ENCODE measurements at places on chromosomes 4 and X.

DNA sequence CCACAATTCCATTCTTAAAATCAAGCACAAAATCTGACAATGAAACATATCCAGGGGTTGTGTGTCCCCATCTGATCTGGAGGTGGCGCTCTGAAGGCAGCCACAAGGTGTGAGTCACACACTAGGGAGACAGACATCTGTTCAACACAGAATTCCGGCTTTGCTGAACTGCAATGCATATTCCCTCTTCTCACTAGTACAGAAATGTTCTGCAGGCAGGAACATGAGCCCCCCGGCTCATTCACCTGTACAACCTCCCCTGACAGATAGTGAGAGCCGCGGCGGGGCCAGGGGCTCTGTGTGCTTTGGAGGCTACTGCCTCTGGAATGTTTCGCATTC is 41.9 kb downstream of the WDR1 start:
- DNase-seq: no peak

- DNase-seq: no peak
Observed at GRCh38 chr4:152939621-152940020, 3.5 kb downstream of the FHDC1 start.

DNA sequence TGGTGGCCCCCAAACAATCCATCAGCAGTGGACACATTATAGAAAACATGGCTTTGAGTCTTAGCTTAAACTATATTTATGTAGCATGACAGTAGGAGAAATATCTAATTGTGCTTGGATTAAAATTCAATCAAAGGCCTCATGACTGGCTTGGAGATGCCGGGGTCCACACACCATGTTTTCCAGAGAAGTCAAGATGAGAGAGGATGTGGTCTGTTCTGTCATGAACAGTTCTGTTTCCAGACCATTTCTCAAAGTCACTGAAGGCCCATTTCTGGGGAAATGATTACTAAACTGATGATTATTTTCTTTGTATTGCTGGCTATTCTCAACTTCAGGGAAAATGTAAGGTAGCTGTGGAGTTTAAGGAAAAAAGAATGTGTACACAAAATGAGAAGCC is 76.3 kb downstream of the C4orf51 start:
- DNase-seq: no peak

- DNase-seq: no peak
Observed at GRCh38 chr4:88215351-88215750, 56.9 kb upstream of the ABCG2 start.

DNA sequence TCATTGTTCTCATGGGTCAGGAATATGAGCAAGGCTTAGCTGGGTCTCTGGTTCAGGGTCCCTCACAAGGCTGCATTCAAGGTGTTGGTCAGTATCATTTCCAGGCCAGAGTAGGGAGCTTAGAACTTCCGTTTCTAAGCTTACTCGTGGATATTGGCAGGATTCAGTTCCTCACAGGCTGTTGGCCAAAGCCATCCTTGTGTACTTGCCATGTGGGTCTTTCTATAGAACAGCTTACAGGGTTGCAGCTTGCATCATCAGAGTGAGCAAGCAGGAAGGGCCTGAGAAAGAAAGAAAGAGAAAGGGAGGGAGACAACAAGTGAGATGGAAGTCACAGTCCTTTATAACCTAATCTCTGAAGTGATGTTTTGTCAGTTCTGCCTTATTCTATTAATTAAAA is 5.1 kb upstream of the LIMCH1 start:
- no peak for DNase-seq

GRCh38 chrX:131801911-131802310 is 221.2 kb upstream of the STK26 start:
- no peak for DNase-seq

GRCh38 chr4:105677709-105678108 is 30.8 kb downstream of the INTS12 start:
- DNase-seq: no peak

DNA sequence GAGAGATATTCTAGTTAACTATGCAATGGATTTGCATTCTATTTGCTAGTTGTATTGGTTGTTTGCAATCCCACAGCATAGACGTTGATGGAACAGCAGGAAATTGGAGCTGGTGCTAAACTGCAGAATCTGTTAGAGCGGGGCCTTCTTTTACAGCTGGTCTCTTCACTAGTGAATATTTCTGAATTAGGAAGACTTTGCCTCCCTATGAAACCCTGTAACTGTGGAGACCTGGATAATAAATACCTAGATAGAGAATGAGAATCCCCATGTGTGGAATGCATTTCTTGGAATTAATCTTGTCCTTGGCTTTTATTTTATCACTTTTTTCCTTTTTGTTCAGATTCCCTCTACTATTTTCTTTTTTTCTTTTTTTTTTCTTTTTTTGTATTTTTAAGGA is 109.7 kb downstream of the SHROOM3 start:
- no peak for DNase-seq

GRCh38 chr4:69716654-69717053 is 43.8 kb downstream of the SULT1B1 start:
- DNase-seq: no peak

DNA sequence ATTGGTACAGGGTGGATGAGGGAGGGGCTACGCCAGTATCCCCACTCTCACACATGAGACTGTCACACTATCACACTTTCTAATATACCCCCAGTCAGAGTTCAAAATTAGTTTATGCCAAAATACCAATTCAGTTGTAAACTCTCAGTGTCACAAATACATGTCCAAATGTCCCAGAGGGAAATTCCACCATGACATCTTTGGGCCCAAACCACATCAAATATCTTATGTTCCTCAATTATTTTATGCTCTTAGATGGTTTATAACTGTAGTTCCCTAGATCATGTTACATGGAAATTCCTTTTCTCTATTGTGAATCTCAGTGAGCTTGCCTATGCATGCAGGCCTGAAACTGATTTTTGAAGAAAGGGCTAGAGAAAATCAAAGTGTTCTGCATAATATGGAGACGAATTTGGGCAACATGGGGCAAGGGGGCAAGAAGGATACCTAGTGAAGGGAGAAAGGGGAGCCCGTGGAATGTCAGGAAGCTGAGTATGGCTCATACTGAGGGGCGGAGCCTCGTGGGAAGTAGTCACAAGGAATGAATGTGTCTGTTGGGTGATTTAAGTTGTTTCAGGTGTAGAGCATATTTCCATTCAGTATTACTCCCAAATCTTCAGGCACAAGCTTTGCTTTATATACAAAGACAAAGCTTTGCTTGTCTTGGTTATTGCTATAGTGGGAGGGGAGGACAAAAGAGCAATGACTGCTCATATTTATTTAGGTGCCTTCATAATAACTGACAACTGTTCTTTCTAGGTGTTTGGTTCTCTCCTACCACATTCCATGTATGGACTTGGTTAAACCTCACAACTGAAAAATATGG is 40.8 kb downstream of the CLNK start:
- no peak for DNase-seq

GRCh38 chr4:98544818-98545414 is 113.5 kb downstream of the TSPAN5 start:
- DNase-seq: no peak

DNA sequence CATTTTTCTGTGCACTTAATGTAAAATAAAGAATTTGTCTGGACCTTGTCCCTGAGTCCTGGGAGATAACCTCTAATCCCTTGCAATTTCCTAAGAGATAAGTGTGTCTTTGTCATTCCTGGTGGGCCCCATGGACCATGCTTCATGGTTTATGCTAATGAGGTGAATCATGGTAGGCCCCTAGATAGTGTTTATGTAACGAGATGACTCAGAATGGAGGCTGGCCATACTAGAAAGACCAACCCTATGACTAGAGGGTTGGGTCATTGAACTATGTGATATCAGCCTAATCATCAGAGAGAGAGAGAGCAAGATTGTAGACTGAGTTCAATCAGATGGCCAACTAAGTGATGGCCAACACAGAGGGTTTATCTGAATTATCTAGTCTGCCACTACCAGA is 64.2 kb upstream of the NHSL2 start:
- DNase-seq: no peak

DNA sequence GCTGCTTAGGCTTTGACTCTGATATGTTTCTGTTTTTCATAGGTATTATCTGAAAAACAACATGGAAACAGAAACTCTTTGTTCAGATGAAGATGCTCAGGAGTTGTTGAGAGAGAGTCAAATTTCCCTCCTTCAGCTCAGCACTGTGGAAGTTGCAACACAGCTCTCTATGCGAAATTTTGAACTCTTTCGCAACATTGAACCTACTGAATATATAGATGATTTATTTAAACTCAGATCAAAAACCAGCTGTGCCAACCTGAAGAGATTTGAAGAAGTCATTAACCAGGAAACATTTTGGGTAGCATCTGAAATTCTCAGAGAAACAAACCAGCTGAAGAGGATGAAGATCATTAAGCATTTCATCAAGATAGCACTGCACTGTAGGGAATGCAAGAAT is 238.6 kb downstream of the RAPGEF2 start:
- DNase-seq: no peak

DNA sequence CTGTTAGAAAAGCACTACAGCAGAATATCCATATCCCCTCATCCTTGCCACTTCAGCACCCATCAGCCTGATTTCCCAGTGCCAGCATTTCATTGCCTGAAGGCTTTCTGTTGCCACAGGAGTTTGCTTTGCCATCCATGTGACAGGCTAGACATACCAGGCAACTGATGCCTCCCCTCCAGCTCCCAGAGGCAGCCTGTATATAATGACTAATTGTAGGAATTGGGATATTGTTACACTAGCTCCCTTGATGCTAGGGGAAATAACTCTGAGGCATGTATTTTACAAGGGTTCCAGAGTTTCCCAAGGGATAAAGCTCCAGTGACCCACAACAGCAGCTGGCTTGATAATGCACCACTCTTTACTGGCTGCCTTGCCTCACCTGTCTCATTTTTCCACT is 608.0 kb upstream of the FTHL17 start:
- no peak for DNase-seq

- no peak for DNase-seq
Observed at GRCh38 chrX:89053223-89053622, 306.2 kb downstream of the CPXCR1 start.

- no peak for DNase-seq
Observed at GRCh38 chr4:15164571-15164970, 162.3 kb downstream of the CPEB2 start.

GRCh38 chr4:121073672-121074381 is 1.5 kb upstream of the NDNF start:
- DNase-seq: no peak

DNA sequence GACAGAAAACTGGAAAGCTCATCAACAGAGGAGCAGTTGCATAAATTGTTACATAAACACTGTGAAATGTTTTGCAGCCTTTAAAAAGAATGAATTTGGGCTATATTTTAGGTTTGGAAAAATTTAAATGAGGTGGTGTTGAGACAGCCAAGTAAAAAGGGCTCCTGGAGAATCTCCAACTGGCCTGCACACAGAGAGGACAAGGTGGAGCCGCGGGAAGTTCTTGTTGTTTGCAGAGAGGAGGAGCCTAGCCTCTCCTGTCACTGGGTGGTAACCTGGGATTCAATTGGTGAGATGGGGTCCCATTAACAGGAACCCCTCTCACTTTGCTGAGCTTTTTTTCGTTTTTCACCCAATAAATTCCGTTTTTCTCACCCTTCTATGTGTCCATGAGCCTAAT is 13.4 kb downstream of the GIMD1 start:
- no peak for DNase-seq

GRCh38 chrX:128728943-128729342 is 676.7 kb upstream of the ACTRT1 start:
- DNase-seq: peak; percentile 9

GRCh38 chr4:126130215-126130614 is 815.5 kb downstream of the FAT4 start:
- no peak for DNase-seq

GRCh38 chrX:11725631-11726442 is 32.2 kb upstream of the MSL3 start:
- no peak for DNase-seq

- peak; percentile 7 for DNase-seq
Observed at GRCh38 chr4:182023469-182023868, 219.7 kb upstream of the TENM3 start.

DNA sequence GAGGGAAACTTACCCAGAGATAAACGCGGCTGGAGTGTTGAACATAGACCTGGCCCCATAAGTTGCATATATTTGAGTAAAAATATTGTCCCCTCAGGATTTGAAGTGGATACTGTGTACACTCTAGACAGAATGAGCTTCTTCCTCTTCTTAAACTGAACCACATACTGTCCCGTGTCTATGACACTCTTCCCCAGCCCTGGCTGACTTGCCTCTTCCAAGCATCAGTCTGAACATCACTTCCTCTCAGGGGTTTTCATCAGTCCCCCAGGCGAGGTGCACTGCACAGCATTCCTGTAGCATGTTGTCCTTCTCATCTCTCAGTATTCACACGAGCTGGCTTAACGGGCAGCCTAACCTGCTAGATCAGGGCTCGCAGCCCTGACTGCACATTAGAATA is 80.5 kb upstream of the TMEM150C start:
- DNase-seq: no peak

GRCh38 chr4:81562093-81562492 is 90.4 kb upstream of the RASGEF1B start:
- DNase-seq: no peak

DNA sequence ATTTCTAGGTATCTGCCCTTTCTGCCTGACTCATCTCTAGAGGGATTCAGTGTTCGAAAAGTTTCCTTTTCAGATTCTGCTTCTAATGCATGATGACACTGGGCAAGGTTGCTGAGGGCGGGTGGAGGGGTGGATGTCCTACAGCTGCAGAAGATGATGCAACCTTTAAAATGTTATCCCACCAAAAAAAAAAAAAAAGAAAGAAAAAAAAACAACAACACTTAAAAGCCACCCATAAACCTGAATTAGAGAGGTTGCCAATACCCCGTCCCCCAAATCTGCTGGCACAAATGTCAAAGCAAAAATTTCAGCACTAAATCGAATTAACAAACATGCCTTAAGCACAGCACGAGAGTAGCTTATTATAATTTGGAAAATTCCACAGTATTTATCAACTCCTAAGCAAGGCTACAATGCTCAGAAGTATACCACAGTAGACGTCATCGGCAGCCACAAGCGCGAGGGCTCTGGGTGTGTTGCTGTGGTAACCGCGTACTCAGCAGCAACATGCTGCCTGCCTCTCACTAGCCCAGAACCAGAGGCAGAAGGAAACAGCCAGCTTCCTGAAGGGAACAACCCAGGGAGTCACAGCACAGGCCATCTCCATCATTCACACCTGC is 167.5 kb upstream of the MAP3K15 start:
- DNase-seq: no peak

GRCh38 chr4:176479767-176480166 is 160.0 kb downstream of the SPCS3 start:
- no peak for DNase-seq

- DNase-seq: no peak
Observed at GRCh38 chr4:2248044-2248780, 6.3 kb upstream of the HAUS3 start.

GRCh38 chrX:41688156-41688555 is 617 bp upstream of the GPR34 start:
- DNase-seq: no peak

Data from NCI-H2081 treated with DMSO at 0.1 percent for 48 hours (cell line).